Daoy (cell line): ENCODE measurements at places on chromosomes 1 and 21. TPM values are rescaled to one million over a fixed set of nuclear protein-coding genes. Genes with fewer than 3 reads are reported as not detected.
A peak's percentile ranks its signal among the peaks of the same experiment; 100 is the strongest.

- DNase-seq = no peak
These were observed 145.6 kb downstream of the CAMTA1 start for GRCh38 chr1:6930732-6931300.

DNA sequence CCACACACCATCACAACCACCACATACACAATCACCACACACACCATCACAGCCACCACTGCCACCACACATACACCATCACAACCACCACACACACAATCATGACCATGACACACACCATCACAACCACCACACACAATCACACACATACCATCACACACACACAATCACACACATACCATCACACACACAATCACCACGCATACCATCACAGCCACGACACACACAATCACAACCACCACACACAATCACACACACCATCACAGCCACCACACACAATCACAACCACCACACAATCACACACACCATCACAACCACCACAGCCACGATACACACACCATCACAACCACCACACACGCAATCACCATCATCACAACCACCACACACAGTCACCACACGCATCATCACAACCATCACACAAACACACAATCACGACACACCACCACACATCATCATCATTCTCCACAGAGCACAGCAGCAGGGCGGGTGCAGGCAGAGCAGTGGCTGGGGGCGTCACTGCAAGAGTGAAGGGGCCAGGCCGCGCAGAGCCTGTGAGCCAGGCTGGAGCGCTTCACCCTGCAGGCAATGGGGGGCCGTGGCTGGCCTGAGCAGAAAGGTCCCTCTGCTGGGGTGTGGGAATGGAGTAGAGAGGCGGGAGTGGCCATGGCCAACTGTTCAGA lies 32.6 kb downstream of the CDCP2 start:
- no peak for DNase-seq

GRCh38 chr1:15128520-15129313 lies 24.8 kb upstream of the TMEM51 start:
- DNase-seq = peak; percentile 80

GRCh38 chr1:234975122-234975940 lies 153.3 kb downstream of the TOMM20 start:
- DNase-seq = peak; percentile 96

DNA sequence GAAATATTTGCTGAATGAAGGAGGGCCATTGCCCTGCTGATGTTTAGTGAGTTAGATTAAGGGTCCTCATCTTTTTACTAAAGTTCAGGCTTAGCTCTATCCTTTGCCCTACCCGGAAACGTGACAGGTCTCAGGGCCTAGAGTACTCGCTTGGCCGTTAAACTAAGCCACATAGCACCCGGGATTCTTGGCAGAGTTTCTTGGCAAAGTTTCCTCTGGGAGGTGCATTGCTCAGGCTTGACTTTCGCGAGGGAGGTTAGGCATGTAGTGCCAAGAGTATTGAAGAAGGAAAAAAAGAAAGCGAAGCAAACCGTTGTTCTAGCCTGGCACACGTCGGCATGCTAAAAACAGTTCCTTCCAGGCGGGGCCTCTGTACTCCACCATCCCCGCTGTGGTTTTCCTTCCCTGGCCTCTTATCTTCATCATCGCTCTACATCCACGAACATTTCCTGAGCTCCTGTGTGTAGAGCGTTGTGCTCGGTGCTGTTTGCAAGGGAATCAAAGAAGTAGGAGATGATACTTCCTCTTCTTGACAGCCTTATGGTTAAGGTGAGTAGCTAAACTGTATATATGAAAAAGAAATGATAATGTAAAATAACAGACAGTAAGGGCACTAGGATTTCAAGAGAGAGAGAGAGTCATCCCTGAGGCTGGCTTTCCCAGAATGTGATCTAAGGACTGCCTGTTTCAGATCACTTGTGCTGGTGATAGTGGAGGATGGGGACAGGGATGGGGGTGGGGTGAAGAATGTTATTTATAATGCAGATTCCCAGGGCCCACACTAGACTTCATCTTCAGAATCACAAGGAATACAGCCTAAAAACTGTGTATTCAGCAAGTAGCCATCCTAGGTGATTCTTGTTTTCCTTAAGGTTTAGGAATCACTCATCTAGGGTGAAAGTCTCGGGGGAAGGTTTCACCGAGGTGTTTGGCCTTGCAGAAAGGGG lies 18.8 kb downstream of the RNF220 start:
- peak; percentile 82 for DNase-seq

DNA sequence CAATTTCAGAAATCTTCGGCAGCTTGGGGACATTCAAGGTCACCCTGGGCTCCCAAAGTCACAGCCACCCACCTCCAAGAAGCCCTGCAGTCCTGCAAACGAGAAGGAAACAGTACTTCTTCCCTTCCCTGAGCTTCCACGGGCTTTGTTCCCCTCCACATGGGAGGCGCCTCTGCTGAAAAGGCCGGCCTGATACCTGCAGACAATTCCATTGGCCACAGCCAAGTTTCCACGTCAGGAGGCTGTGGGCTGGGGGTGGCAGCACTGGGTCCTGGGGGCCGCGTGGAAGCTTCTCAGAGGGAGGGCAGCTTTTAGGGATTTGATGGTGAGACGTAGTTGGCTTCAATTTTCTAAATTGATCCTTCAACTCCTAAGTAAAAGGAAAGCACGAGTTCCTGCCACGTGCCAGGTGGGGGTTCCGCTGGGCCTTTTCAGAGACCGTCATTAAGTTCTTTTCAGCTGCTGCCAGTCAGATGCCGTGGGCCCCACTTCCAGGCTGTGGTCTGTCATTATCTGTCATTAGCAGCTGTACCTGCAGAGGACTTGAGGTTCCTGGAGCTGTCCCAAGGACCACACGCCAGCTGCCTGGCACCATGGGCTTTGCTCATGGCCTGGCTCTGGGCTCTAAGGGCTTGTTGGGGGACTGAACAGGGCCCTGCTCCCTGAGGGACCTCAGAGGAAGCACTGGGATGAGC lies 98.7 kb downstream of the CRYAA start:
- DNase-seq = no peak

GRCh38 chr1:17874710-17875109 lies 119.6 kb downstream of the ACTL8 start:
- no peak for DNase-seq

- peak; percentile 63 for DNase-seq
These were observed 93.4 kb downstream of the PRDM16 start for GRCh38 chr1:3162322-3162882.

DNA sequence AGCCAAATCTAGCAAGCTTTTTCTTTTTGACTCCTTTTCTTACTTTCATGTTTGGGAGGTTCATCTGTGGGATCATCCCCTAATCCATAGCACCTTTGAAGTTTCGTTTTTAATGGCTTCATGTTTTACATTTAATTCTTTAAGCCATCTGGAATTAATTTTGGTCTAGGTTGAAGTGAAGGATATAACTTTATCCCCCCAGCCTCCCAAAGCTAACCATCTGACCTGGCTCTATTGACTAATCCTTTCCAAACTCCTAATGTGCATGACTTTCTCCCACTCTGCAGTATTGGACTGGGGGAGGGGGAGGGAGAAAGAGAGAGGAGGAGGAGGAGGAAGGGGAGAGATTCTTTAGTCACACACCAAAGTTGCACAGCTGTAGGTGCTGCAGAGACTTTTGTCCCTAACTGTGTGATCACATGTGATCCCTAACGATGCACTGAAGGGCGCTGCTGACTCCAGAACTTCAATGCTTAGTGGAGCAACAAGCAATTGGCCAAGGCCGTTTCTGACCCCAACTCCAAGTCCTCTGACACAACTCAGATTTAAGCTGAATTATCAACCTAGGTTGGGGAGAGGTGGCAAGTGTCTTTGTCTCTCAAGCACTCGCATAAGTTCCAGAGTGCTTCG lies 191.6 kb downstream of the HUNK start:
- no peak for DNase-seq

RABGGTB gene
- 293 and 337 TPM in 2 replicates for total RNA-seq

SUMO3 gene
- 98.9 and 125 TPM in 2 replicates for total RNA-seq

TNFAIP8L2 gene
- total RNA-seq = not detected in 2 replicates

SETSIP gene
- not detected in 2 replicates for total RNA-seq

TMEM51 gene
- total RNA-seq = 18.4 and 21.2 TPM in 2 replicates

PODN gene
- total RNA-seq = not detected in 2 replicates

NCSTN gene
- 35.0 and 52.0 TPM in 2 replicates for total RNA-seq

TGFB2 gene
- 12.6 and 18.2 TPM in 2 replicates for total RNA-seq

LIN9 gene
- total RNA-seq = 18.9 and 23.8 TPM in 2 replicates

RBP7 gene
- not detected in 2 replicates for total RNA-seq

ADORA3 gene
- total RNA-seq = not detected in 2 replicates
